ENCODE measurements at places on chromosomes 2 and 18.

GRCh38 chr2:9990736-9991135, 39.2 kb downstream of the GRHL1 start:
- DNase-seq = no peak

GRCh38 chr18:5895876-5896740, 786 bp upstream of the TMEM200C start:
- no peak for DNase-seq

DNA sequence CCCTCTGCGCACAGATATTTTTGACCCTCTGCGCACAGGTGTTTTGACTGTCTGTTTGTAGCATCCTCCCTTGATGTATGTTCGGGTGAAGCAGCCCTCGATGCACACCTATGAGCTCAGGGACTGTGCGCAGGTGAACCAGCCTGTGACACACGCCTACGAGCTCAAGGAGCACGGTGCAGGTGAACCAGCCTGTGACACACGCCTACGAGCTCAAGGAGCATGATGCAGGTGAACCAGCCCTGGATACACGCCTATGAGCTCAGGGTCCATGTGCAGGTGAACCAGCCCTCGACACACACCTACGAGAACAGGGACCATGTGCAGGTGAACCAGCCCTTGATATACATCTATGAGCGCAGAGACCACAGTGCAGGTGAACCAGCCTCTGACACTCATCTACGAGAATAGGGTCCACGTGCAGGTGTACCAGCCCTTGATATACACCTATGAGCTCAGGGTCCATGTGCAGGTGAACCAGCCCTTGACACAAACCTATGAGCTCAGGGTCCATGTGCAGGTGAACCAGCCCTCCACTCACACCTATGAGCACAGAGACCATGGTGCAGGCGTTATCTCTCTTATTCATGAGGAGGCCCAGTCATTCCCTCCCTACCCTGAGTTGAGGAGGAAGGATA, 33.9 kb downstream of the SH3BP4 start:
- DNase-seq = no peak

DNA sequence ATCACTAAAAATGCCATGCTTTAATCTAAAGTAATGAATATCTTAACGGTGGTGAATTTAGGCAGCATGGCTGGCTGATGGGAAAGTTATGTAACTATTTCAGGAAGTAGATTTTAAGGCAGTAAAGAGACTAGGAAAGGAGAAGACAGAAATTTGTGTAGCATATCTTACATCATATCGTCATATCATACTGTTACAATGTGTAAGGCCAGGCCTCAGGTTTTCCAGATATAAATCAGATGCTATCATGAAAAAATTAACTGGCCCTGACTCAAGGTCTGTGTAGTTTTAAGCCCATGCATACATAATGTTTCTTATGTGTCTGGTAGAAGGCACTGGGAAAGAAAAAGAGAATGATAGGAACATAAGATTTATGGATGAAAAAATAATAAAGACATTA, 8.9 kb upstream of the FAP start:
- no peak for DNase-seq

- no peak for DNase-seq
These were observed 7.6 kb downstream of the AMER3 start for GRCh38 chr2:130762910-130763385.

All from BJ (cell line).